Occipital lobe (tissue), 3 donors: ENCODE measurements at places on chromosomes 6 and 20.

GRCh38 chr6:145042559-145042958 lies 692.8 kb downstream of the EPM2A start:
- no peak for DNase-seq

DNA sequence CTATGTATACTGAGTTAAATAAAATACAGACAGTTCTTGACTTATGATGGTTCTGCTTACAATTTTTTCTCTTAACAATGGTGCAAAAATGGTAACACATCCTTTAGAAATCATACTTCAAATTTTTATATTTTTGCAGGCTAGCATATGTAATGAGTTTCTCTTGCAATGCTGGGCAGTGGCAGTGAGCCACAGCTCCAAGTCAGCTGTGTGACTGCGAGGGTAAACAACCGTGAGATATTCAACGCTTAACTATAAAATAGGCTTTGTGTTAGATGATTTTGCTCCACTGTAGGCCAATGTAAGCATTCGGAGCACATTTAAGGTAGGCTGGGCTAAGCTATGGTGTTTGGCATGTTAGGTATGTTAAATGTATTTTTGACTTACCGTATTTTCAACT lies 136.1 kb downstream of the PLCB4 start:
- DNase-seq = no peak

DNA sequence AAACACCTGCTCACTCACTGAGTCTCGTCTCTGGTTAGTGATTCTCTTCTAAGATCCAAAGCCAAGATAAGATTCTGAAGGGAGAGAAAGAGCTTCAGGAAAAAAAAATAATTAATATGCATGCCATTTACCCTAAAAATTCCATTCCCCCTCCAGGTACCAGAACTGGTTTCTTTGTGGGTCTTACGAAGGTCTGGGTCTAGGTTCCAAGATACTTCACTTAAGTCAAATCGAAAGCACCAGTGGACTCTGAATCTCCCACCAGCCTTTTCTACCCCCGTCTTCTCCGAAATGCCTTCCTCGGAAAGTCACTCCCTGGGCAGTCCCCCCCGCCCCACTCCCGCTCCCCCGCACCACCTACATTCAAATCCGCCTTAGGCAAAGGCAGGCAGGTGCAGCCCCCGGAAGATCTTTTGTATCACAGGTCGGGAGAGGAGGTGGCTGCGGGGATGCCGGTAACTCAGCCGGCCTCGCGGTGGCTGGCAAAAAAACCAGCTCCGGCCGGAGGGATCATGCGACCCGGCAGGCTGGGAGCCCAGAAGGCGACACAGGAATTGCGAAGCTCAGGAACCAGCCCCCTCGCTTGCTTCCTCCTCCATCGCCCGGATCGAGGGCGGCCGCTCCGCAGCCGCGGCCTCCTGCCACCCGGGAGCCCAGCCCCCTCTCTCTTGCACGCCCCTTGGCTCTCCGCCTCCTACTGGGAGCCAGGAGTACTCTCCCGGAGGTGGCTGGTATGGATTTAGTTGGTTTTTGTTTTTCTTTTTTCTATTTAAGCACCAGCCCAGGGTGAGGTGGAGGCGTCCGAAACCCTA lies at the start of gene BCL2L1:
TSS of gene BCL2L1 (minus strand) at position 612 of the 812 bp plus-strand sequence. CDS start 650 bp downstream, outside the sequence.
- peak; percentile 66 for DNase-seq

DNA sequence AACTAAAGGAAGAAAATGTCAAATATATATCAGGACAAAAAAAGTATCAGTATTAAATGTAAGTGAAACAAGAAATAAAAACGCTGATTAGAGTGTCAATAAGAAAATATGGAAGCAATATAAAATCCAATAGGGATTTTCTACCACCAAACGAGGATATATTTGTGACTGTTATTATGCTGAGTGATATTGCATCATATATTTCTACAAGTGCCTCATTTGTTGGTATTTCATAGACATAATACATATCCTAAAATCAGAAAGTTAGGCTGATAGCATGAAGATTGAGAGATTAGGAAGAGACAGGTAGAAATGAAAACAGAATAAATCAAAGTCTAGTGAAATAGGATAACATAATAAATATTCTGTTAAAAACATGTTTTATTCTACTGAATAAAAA lies 429.2 kb upstream of the IRAK1BP1 start:
- DNase-seq = no peak

DNA sequence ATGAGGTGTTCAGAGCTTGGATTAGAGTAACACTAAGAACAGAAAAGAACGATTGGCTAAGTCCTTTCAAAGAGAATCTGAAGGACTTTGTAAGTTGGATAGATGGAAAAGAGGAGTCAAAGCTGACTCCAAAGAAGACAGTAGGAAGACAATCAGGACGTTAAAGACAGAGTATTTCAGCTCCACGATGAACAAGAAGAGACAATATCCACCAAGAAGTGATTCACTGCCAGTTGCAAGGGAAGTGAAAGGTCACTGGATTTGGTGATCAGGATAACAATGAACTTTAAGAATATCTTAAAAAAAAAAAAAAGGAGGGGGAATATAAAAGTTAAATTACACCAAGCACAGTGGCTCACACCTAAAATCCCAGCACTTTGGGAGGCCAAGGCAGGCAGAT lies 17.9 kb downstream of the REPS1 start:
- DNase-seq = no peak

GRCh38 chr20:13430346-13431002 lies 208.3 kb downstream of the TASP1 start:
- no peak for DNase-seq

- DNase-seq = no peak
Observed at GRCh38 chr6:86723729-86724128, 213.6 kb upstream of the HTR1E start.

- no peak for DNase-seq
Observed at GRCh38 chr6:31585491-31585890, 586 bp upstream of the LST1 start.

DNA sequence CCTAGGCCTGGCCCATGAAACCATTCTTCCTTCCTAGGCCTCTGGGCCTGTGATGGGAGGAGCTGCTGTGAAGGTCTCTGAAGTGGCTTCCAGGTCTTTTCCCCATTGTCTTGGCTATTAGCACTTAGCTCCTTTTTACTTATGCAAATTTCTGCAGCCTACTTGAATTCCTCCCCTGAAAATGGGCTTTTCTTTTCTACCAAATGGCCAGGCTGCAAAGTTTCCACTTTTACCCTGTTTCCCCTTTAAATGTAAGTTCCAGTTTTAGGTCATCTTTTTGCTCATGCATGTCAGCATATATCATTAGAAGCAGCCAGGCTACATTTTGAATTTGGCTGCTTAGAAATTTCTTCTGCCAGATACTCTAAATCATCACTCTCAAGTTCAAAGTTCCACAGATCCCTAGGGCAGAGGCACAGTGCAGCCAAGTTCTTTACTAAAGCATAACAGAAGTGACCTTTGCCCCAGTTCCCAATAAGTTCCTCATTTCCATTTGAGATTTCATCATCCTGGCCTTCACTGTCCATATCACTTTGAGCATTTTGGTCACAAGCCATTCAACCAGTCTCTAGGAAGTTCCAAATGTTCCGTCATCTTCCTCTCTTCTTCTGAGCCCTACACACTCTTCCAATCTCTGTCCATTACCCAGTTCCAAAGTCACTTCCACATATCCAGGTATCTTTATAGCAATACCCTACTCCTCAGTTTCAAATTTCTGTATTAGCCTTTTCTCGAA lies 71.9 kb downstream of the TBC1D7 start:
- DNase-seq = no peak

DNA sequence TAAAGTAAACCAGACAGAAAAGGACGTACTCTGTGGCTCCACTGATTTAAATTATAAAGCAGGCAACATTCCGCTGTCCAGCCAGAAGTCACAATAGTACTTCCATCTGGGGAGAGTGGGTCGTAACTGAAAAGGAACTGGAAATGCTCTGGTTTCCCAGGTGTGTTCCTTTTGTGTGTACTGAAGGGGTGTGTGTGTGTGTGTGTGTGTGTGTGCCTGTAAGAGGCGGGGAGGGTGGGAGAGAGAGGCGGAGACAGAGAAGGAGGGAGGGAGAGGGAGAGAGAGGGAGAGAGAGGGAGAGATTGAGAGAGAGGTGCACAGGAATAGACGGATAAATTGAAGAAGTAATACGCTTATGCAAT lies 178.4 kb upstream of the ZNF184 start:
- DNase-seq = no peak

DNA sequence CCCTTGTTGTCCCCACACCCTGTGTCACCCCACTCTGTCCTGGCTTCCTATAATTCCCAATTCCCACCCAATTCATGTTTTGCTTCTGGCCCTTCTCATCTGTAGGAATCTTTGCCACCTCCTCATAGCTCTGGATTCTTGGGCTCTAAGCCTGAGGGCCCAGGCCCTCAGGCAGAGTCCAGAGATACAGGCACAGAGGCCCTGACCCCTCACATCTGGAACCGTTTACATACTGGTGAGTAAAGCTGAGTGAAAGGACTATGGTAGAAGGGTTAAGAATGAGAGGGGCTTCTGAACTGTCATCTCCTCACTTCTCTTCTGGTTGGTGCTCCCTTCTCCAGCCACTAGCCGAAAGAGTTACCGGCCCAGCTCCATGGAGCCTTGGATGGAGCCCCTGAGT lies 13.6 kb downstream of the PRRC2A start:
- no peak for DNase-seq

- DNase-seq = no peak
Observed at GRCh38 chr6:138092686-138093085, 14.5 kb downstream of the PERP start.

DNA sequence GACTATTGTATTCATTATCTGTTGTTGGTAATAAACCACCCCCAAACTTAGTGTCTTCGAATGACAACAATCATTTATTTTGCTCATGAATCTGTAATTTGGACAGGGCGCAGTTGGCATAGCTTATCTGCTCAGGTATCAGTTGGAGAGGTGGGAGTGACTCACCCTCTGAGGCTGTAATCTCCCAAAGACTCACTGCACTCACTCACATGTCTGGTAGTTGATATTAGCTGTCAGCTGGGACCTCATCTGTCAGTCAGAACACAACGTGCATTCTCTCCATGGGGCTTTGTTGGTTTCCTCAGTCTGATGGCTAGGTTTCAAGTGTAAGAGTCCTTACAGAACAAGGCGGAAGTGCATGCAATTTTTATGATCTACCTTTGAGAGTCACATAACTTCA lies 219.0 kb upstream of the PRND start:
- no peak for DNase-seq
